Stimulated activated CD8-positive, alpha-beta memory T cell treated with anti-CD3 and anti-CD28 coated beads, Interleukin-7, amount 100 ng/mL, for 1 hour (primary cell): ENCODE measurements at places on chromosomes 3 and 15.
A peak's percentile ranks its signal among the peaks of the same experiment; 100 is the strongest.

GRCh38 chr15:70004826-70005225, 92.9 kb downstream of the TLE3 start:
- DNase-seq = no peak

DNA sequence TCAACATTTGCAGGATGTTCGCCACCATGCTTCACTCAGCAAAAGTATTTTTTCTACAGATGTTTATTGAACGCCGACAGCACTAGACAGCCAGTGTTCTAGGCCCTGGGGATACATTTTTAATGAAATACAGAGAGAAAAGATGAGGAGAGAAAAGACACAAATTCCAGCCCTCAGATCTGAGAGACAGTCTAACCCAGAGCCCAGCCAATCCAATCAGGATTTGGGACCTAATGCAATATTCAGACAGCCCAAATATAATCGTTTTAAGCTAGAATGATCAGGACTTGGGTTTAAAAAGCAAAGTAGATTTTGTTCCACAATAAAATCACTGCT, 174.8 kb downstream of the SLCO3A1 start:
- no peak for DNase-seq

DNA sequence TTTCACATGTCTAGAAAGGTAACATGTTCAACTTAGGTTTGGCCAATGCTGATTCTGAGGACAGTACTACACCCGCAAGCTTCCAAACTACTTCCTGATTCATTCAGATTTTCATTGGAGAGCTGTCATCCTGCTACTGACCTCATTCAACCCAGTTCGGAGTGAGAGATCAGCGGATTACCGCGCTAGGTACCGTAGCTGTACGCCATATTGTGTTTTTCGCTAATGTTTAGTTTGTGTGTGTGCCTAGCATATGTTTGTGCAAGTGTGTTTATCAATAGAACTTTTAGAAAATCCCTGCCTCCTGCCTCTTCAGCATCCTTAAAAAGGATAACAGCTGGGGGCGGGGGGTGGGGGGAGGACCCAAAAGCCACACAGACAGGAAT, 1.1 kb downstream of the ZBTB20 start:
- DNase-seq = no peak

DNA sequence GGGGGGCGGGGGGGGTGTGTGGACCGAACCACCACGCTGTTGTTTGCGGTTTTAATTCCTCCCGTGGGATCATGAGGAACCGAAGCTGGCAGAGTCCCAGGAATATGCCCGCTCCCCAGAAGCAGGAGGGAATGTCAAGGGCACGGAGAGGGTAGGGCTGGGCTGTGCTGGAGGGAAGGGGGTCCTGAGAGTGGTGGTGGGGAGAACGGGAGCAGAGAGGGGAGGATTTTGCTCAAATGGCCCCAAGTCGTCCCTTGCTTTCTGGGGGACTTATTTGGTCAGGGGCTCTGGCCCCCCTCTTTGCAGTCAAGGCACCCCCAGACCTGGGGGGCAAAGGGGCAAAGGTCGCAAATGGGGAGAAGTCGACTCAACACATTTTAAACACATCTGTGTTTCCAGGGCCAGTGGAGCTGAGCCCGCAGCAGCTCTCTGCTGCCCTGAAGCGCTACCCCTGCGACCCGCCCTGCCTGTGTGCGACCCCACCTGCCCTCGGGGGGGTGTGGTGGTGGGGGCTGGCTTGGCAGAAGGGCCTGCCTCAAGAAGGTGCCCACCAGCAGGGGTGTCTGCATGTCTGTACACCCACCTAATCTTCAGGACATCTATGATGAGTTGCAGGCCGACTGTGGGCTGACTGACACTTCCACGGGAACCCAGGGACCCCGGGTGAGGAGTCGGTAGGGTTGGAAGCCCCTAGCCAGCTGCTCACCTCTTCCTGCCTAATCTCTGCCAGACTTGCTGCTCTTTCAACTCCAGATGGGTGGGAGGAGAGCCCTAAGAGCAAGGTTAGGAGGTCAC, 602 bp upstream of the ATP2B2 start:
- no peak for DNase-seq

DNA sequence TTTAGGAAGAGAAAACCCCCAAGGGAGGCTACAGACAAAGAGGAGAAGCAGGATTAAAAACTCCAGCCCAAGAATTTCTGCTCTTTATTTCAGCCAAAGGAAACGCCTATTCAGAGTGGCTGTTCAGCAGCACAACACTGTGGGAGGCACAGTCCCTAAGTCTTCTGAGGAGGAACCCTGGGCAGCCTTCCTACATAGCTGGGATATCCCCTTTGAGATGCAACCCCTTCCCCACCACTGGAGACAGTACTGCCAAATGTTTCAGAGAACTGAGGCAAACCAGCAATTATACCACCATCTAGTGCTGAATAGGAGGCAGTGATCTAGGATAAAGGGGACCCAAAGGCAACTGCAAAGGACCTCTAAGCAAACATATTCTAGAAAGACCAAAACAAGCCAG, 168.1 kb downstream of the VPS13C start:
- no peak for DNase-seq

- DNase-seq = no peak
Measured at GRCh38 chr3:126893651-126894050, 89.3 kb upstream of the PLXNA1 start.

GRCh38 chr15:101153801-101154656, 97.8 kb downstream of the CHSY1 start:
- no peak for DNase-seq

GRCh38 chr15:68730976-68731897, 89.5 kb downstream of the ANP32A start:
- DNase-seq = no peak

GRCh38 chr15:23482228-23482627, 35.2 kb upstream of the GOLGA6L2 start:
- no peak for DNase-seq

DNA sequence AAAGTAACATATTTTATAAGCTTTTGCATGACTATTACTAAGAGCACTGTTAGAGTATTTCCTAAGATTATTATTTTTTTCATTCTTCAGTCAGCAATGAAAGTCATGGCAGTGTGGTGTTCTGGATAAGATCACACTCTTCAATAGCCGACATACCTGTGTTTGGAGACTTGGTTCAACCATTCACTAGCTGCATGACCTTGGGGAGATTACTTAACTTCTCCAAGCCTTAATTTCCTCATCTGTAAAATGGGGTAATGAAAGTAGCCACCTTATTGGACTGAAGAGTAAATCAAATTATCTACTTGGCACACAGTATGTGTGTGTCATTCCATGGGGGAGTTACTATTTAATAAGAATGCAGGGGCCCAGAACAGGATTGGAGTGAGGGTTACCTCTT, 24.5 kb upstream of the PCOLCE2 start:
- DNase-seq = no peak

- no peak for DNase-seq
Measured at GRCh38 chr3:45538641-45538986, 55.9 kb upstream of the LIMD1 start.

GRCh38 chr3:102223132-102223531, 211.7 kb upstream of the ZPLD1 start:
- no peak for DNase-seq

DNA sequence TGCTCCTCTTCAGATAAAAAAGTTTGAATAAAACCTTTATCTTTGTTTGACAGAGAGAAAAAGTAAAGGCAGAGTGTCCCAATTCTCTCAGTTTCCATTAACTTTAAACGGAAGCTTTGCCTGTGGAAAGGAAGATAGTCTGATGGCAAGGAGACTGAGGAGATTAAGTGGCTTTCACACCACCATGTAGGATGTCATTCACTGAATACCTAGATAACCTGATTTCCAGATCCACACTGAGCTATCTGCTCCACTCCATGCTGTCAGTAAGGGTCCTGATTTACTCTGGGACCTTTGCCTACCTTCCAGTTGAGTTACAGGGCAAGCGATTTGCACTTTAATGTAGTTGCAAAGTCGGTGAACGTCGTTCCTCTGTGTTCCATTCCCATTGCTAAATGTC, 233.4 kb upstream of the TBL1XR1 start:
- DNase-seq = no peak

DNA sequence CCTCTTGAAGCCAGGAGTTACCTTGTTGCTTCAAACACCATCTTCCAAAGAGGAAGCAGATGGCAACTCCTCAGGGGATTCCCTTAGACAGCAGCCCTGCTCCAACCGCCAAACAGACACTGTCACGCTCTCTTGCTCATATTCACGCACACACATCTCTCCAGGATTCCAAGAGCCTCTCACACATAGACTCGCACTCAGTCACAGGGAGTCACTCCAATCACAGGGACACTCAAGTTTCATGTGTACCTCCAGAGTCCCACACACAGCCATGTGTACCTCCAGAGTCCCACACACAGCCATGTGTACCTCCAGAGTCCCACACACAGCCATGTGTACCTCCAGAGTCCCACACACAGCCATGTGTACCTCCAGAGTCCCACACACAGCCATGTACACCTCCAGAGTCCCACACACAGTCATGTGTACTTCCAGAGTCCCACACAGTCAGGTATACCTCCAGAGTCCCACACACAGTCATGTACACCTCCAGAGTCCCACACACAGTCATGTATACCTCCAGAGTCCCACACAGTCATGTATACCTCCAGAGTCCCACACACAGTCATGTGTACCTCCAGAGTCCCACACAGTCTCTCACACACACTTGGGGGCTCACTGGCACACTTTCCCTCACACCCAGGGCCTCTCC, 6.1 kb downstream of the VWA5B2 start:
- DNase-seq = no peak

- no peak for DNase-seq
Measured at GRCh38 chr15:58770519-58770856, 614 bp upstream of the MINDY2 start.

DNA sequence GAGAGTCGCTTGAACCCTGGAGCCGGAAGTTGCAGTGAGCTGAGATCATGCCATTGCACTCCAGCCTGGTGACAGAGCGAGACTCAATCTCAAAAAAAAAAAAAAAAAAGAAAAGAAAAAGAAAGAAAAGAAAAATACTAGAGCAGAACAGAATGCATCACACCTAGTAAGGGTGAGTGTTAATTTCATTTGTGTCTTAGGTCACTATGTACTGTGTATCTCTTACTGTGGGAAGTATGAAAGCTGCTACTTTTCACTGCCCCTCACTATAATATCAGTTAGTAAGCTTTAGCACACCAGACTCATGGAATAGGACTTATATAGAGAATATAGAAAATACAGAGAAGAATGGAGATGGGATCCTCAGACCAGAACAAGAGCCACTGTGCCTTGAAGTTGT, 45.9 kb upstream of the RASA2 start:
- DNase-seq = no peak

GRCh38 chr15:32641517-32642059, at the start of gene SCG5:
Gene SCG5 (plus strand): TSS chr15:32641710. CDS start chr15:32643593, 1,883 bp downstream.
- no peak for DNase-seq

- no peak for DNase-seq
Measured at GRCh38 chr3:94362393-94362792, 299.5 kb downstream of the NSUN3 start.

DNA sequence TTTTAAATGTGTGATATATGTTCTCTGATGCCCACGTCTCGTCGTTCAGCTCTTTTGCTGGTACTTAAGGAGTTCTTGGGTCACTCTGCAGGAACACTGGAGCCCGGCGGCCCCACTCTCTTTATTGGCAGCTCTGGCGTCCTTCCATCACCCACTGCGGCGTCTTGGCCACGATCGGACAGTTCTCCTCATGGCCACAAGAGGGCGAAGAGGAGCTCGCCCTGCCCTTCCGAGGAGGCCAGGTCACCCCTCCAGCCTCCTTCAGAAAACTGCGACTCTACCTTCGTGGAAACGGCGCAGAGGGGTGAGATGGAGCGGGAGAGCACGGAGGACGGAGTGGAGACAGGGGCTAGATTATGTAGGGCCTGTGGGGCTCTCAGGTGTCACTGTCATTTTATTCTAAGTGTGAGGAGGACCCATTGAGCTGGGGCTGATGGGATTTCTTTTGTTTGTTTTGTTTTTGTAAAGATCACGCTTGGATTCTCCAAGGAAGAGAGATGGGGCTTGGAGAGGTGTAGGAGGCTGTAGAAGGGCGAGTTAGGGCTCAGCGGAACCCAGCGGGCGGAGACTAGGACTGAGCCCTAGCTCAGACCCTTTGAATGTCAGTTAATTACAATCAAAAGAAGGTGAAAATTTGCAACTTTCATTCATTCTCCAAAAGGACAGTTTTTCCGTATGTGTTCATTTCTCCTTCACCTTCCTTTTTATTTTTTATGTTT, 28.0 kb upstream of the GABRA5 start:
- DNase-seq = no peak

GRCh38 chr3:5768281-5768945, 580.9 kb downstream of the EDEM1 start:
- no peak for DNase-seq

- DNase-seq = no peak
Measured at GRCh38 chr3:6282918-6283317, 578.0 kb upstream of the GRM7 start.

DNA sequence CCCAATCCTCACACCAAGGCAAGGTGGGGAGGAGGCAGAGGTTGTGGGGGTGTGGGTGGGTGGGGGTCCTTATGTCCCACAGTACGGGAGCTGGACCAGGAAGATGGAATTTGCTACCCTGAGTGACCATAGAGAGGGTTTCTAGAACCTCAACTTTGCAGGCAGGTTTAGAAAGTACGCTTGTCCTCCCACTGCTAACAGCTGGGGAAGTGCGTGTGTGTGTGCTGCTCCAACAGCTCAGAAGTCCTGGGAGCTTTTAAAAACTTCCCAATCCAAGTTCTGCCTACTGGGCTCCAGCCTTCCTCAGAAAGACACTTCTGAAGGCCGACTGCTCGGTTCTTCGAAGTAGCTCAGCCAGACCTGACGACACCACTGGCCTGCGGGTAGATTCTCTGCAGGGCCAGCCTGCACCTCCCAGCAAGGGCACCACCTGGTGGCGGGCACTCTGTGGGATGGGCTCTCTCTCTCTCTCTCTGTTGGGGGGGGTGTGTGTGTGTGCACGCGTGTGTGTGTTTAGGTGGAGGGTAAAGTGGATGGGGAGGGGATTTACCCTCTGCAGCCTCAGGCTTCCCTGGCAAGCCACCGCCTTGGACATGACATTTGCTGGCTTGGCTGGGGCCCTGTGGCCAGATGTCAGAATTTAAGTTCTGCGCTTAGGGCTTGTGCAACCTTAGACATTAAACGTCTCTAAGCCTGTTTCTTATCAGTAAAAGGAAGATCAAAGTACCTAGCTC, 15.6 kb downstream of the TMEM158 start:
- peak; percentile 72 for DNase-seq

DNA sequence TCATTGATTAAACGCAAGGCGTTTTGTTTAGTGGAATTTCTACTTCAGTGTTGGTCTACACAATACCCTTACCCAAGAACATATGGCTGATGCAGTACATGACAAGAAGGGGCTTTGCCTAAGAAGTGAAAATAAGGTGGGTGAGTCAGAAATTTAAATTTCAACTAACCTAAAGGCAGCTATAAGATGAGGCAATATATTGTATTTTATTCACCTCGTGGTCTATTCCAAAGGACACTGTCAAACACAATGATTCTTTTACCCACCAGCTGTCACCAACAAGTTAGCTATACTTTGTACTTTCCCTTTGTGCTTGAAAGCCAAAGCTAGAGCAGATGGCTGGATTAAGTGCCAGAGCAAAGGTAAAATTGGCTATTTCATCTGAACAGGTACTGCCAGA, 10.9 kb upstream of the SETMAR start:
- DNase-seq = no peak

DNA sequence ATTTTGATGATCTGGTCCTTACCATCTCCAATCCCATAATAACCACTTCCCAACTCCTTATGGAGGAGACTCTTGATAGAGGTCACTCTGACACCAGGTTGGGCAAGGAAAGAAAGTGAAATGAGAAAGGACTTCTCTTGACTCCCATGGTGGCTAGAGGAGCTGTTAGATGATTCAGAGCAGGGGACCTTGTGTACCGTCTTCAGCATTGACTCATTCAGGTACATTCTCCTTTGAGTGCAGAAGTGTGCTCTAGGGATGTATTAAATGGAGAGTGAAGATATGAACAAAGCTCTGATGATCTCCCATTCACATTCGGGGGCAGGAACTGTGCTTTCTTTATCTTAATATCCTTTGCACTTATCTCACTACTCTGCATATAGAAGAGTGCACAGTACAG, 46.3 kb upstream of the GAP43 start:
- no peak for DNase-seq
